ENCODE measurements at places on chromosomes 1 and 21.

DNA sequence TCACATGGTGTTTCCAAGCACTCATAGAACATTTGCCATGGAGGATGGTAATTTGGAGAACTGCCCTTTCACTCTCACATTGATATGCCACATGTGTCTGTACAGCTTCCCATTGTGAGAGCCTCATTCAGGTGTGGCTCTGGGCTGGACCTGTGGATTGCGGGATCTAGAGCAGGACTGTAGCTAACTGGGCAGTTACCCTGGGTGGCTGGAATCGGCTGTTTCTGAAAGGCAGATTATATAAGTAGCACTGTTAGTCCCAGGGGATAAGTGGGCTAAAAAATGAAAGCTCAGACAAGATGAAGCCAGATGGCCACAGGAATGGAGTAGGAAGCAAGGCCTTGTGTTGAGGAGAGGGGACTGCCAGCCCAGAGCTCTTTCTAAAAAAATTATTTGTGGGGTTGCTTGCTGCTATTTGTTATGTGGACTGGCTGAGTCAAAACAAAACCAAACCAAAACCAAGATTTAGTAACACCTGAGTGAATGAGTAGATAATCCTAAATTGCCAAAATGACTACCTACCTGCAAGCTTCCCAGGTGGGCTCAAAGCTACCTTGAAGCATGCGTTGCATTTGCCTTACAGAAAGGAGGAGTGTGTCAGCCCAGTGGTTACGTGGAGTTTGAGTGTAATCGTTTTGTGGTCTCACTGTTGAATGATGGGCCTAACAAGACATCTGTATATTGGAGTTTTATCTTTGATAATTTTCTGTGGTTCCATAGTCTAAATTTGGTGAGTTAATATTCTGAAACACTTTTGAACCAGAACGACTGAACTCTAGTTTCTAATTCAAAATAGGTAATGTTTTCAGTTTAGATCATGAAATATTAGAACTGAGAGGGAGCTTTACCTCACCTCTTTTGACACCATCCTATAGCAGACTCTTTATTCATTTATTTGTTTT is 58.0 kb downstream of the SDCCAG8 start:
- peak; percentile 4 for DNase-seq

DNA sequence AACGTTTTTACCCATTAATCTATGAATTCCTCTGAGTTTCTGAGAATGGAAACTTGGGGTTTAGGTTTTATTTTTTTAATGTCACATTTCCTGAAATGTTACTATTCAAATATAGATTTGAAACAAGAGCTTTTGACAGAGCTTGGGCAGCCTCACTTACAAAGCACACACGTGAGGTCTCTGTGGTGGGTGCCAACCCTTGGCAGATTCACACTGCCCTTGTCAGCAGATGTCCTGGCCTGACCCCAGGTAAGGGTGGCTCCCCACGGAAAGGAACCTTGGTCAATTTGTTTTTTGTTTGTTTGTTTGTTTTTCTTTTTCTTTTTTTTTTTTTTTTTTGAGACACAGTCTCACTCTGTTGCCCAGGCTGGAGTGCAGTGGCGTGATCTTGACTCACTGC is 53.5 kb downstream of the FAAP20 start:
- DNase-seq = peak; percentile 61

GRCh38 chr1:185857442-185857841 is 123.3 kb downstream of the HMCN1 start:
- no peak for DNase-seq

- no peak for DNase-seq
Measured at GRCh38 chr1:81006502-81006901, 794.2 kb upstream of the ADGRL2 start.

DNA sequence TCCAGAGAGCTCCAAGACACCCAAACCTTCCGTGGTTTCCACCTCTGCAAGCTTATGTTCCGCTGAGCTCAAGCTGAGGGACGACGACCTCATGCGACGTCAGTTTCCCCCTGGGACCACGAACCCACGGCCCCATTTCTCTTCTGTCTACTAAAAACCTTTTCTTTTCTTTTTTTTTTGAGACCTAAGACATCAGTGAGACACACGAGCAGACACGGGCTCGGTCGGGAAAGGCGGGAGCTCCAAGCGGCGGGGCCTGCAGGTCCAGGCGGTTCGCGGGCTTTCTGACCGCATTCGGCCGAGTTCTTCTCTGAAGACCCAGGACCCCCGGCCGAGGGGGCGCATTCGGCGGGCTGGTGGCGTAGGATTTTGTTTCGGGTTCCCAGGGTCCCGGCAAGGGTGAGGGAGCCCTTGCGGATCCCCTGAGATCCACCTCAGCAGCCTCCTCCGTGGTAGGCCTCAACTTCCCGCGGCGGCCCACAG is 402 bp downstream of the C21orf58 start:
- no peak for DNase-seq

- no peak for DNase-seq
Measured at GRCh38 chr21:40847951-40848350, 993 bp upstream of the DSCAM start.

- no peak for DNase-seq
Measured at GRCh38 chr1:185850366-185850765, 116.2 kb downstream of the HMCN1 start.

- DNase-seq = no peak
Measured at GRCh38 chr1:233337505-233337904, 10.0 kb downstream of the MAP3K21 start.

- DNase-seq = no peak
Measured at GRCh38 chr1:22557341-22557950, 5.8 kb upstream of the EPHA8 start.

GRCh38 chr1:228399531-228400236 is 7.0 kb downstream of the TRIM11 start:
- no peak for DNase-seq

DNA sequence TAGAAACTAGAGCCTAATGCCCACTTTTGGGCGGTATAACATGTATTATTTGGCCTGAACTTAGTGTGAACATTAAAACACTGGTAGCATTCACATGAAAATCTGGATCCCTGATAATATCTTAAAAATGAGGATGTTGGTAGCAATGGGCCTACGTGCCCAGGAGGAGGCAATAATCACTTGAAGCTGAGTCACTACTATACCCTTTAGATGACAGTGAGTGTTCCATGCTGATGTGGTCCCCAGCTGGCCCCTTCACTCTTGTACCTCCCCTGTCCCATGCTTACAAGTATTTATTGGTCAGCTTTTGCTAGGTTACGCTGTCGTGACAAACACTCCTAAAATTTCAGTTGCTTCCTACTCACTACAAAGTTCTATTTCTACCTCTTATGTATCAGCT is 23.0 kb upstream of the POU2F1 start:
- no peak for DNase-seq

- no peak for DNase-seq
Measured at GRCh38 chr21:42692688-42693087, 39.3 kb downstream of the PDE9A start.

DNA sequence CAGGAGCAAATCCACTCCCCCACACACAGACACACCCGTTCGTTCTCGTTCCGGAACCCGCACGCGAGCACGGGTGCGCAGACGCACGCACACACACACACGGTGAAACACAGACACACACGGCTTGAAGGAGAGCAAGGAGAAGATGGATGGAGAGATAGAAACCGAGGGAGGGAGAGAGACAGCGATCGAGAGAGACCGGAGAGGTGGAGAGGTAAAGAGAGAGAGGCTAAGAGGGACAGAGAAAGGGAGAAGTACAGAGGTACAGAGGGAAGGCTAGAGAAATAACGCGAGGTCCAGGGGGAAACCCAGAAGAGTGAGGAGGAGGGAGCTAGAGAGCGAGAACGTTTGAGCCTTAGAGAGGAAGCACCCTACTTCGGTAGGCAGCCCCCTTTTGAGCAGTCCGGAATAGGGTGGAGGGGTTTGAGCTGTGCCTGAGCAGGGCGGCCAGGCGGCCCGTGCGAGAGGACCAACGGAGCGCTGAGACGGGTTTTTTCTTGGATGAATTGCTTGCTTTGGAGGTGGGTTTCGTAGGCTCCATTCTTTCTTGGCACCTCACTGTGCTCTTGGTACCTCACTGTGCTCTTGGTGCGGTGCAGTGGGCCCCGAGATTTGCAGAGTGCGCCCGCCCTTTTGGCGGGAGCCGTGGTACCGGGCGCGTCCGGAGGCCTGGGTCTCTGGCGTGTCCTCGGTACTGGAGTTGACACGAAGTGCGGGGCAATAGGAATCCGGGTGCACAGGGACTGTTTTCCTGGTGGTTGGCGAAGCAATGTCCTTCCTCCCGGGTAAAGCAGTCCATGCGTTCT is 88.4 kb upstream of the RHOU start:
- peak; percentile 35 for DNase-seq

GRCh38 chr1:199463521-199464127 is 563.9 kb upstream of the NR5A2 start:
- peak; percentile 4 for DNase-seq

- DNase-seq = peak; percentile 93
Measured at GRCh38 chr1:15740924-15741850, 1.1 kb upstream of the TMEM82 start.

- no peak for DNase-seq
Measured at GRCh38 chr1:156140879-156141707, 12.3 kb upstream of the SEMA4A start.

- no peak for DNase-seq
Measured at GRCh38 chr1:118504221-118504644, 319.2 kb upstream of the SPAG17 start.

- no peak for DNase-seq
Measured at GRCh38 chr1:42179900-42180329, 15.4 kb upstream of the GUCA2A start.

DNA sequence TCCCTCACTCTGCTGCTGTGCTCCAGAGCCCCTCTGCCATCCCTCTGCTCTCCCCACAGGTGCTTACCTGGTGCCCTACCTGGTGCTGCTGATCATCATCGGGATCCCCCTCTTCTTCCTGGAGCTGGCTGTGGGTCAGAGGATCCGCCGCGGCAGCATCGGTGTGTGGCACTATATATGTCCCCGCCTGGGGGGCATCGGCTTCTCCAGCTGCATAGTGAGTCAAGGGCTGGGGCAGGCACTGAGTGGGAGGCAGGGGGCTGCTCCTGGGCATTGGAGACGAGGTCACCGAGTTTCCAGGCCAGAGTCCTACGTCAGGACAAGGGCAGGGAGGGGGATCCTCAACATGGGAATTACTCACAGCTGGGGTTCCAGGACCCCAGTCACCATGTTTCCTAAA is 21.7 kb downstream of the SLC6A17 start:
- DNase-seq = no peak

GRCh38 chr1:107195476-107195875 is 54.6 kb downstream of the NTNG1 start:
- no peak for DNase-seq

DNA sequence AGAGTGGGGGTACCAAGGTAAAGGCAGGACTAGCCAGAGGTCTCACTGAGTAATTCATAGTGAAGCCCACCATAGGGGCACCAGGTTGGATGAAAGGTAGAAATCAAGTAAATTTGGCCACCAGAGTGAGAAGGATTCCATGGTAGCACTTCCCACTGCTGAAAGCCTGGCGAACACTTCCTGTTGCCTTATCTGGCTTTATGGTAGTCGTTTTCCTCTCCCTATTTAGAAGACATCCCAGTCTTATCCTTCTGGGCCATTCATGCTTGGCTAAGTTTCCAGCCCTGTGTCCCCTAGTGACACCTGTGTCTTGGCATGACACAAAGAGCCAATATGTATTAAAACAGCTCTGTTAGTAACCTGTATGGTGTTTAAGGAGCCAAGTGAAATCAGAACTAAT is 74.3 kb upstream of the SIPA1L2 start:
- no peak for DNase-seq

DNA sequence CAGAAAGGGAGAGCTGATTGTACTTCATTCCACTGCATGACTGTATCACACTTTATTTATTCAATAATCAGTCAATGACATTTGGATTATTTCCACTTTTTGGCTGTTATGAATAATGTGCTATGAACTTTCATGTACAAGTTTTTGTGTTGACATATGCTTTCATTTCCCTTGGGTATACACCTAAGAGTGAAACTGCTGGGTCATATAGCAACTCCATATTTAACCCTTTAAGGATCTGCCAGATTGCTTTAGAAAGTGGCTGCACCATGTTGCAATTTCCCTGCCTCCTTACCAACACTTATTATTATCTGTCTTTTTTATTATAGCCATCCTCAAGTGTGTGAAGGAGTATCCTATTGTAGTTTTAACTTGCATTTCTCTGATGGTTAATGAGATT is 108.8 kb upstream of the KCNK1 start:
- DNase-seq = no peak

DNA sequence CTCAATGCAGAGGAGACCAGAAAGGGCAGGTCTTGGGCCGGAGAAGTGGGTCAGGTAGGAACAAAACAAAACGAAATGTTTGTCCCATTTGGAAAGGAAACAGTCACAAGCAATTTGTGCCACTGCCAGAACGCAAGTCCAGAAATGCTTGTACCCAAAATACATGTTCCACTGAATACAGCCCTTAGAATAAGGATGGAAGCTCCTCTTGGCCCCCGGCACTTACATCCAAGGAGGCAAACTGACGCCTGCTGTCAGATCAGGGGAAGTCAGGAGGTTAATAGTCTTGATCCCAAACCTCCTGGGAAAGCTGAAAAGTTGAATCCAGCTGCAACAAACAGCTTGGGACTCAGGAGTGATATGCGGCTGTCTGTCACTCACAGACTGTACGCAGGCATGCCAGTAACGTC is 75.9 kb upstream of the GALNT2 start:
- peak; percentile 50 for DNase-seq

DNA sequence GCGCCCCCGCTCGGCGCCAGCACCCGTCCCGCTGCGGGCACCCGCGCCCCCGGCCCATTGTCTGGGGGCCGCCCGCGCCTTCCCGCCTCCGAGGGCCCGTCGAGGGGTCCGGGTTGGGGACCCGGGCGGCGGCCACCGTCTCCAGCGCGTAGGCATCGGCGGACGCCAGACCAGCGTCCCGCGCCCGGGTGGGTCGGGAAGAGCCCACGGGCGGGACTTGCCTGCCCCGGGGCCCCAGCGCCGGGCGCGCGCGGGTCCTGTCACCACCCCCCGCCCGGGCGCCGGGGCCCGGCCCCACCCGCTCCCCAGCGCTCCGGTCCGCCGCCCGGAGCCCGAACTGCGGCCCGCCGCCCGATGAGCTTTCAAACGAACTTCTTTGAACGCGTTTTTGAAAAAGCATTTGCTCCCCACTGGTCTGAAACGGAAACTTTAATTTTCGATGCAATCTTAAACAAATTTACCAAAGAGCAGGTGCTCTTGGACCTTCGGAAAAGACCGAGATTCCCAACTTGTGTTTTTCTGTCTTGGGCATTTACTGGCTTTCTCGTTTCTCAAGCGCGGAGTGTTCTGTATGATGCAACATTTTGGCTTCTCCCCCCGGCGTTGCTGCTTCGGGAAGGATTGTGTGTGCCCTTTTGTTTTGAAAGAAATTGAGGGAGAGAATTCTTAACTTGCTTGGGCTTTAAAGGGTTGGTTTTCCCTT is 615 bp downstream of the CLIC4 start:
- DNase-seq = no peak

DNA sequence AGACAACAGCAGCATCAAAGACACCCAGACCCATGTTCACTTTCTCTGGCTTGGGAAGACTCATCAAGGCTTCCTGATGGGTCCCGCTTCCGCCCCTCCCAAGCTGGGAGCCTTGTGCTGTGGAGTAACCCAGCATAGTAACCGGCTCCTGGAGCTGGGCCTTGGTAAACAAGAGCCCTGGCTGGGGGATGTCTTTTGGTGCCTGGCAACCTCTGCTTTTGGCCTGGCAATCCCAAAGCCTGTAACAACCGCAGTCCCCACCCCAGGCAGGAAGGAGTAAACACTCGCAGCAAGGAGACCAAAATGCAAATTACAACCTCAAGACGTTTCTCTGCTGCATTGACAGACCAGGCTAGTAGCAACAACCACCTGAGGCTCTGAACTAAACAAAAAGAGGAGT is 16.9 kb upstream of the THRAP3 start:
- peak; percentile 25 for DNase-seq

Measured in G401 (cell line).